ENCODE measurements at places on chromosomes 12 and 14.

DNA sequence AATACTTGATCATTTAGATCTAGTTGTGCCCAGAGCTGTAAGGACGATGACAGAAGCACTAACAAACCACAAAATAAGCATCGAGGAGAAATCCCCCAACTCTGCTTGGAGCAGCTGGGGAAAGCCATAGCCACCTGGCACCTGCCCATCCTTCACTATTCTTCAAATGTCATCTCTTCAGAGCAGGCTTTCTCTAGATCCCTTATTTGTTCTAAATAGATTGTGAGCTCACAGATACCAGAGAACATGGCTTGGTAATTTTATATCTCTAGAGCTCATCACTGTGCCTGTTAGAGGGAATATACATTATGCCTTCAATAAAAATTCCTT is 50.9 kb downstream of the GRIP1 start:
- no peak for DNase-seq

- DNase-seq = peak; percentile 58
Observed at GRCh38 chr12:57756406-57757341, 1.8 kb downstream of the MARCHF9 start.

DNA sequence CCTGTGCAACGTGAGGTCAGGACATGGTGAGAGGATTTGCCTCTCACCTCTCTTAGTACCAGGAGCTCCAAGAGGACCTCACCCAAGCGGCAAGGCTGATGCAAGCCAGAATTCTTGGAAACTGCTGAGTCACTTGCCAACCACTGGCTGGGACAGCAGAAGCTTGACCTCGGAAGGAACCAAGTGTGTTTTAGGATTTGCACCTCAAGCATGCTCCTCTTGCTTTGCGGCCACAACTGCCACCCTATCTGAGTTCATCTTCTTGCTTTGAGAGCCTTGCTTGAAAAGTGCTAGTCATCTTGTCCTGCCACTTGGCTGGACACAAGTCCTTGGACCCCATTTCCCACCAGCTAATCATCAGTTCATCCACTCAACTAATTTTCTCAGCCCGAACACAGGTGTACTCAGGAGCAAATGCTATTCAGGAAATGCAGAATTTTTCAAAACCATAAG is 195.8 kb downstream of the SLC25A21 start:
- no peak for DNase-seq

- no peak for DNase-seq
Observed at GRCh38 chr14:94550041-94550440, 11.2 kb upstream of the SERPINA4 start.

GRCh38 chr12:67695974-67696373 is 47.4 kb downstream of the DYRK2 start:
- DNase-seq = no peak

GRCh38 chr12:91811481-91812287 is 334.0 kb downstream of the BTG1 start:
- DNase-seq = peak; percentile 55

DNA sequence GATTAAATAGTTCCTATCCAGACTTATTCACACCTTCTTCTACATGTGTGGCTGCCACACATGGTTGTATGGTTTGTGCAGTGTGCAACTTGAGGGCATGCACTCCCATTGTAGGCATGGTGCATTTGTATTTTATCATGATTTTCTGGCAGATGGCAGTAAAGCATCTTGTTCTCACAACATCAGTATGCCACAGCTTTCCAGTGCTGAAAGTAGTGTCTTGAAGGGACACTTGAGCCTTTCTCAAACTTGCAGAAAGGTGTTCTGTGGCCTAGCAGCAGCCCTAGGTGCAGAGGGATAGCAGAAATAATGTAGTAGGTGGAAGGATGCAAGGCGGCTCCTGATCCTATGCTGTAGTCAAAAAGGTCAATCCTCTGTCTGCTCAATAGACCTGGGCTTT is 72.9 kb downstream of the LMNTD1 start:
- no peak for DNase-seq

DNA sequence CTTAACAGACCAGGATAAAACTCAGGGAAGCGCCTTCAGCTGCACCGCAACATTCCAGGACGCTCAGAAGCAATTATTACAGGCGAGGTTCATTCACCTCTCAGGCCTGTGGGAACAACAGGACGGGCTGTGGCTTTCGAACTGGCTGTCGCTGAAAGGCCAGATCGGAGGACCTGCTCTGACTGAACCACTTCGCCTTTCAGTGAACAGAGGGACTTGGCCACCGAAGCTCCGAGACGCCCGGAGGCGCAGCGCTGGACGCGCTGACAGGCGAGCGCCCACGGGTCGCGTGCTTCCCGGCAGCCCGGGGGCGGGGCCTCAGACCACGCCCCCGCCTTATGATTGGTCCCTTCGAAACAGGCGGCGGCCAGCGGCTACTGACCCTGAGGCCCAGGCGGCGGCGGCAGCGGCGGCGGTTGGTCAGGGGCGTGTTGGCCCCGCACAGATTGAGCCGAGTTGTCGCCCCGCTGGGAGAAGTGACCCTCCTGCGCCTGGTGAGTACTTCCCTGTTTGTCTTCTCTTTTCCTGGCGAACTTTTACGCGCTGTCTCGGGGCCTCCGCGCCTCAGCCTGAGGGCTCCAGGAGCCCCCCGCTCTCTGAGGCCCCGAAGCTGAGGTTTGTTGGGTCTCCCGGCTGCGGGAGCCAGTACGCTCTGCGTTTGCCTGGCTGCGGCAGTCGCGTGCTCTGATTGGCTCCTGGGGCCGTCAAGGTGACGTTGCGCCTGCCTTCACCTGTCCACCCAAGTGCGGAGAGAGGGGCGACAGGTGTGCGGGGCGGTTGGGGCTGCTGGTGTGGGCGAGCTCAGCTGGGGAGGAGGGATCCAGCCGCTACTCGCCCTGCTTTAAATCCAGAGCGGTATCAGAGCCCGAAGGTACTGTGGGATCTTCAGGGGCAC is at the start of gene GAS2L3:
GAS2L3 (plus strand) TSS at position 393 of the 895 bp plus-strand sequence. CDS start 21,221 bp downstream, outside the sequence.
- peak; percentile 15 for DNase-seq

- DNase-seq = no peak
Observed at GRCh38 chr14:22977684-22978486, 4.5 kb downstream of the AJUBA start.

DNA sequence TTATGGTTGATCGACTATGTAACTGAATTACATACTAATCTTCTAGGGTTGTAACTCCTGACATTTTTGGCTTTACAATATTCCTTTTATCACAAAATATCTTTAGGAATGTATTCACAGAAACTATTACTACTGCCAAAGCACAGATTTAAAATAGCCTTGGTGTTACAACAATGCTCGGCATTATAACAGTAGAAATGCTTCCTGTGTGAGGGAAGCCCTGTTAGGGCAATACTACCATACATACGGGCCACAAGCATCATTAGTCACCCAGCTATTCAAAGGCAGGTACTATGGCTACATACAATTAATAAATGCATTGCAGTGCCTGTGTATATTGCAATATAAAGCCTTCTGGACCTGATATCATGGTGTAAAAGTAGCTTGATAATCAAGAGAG is 517.8 kb downstream of the C12orf50 start:
- no peak for DNase-seq

GRCh38 chr12:14272956-14273912 is 92.2 kb upstream of the ATF7IP start:
- DNase-seq = no peak

DNA sequence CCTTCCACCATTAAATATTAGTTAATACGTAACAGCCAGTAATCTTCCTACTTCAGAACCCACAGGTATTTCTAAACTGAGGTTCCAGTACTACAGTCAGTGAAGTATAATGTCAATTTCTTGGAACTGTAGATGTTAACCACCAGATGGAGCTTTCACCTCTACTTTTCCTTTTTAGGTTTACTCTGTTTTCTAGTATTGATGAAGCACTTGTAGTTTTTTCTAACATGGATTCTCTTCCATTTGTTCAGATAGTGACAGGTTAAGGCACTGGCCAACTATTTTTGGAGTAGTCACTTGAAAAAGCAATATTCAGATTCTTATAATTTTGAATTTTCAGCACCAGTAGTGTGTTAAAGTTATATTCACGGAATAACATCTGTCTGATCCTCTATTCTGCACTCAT is 4.6 kb upstream of the SEC23A start:
- no peak for DNase-seq

DNA sequence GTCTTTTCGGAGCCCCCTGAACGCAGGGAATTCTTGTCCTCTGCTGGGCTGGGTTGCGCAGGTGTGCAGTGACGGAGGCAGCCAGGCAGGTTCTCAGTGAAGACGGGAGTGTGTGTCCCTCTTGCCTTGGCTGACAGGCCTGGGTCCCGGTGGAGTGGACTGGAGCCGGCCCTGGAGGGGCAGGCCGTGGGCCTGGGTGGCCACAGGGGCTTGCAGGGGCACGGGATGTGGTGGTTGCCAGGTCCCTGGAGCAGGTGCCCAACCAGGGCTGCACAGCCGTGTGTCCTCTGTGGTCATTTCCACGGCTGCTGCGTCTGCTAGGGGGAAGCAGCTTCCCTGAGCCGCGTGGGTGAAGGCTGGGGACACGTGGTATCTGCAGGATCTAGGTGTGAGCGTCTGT is 79.8 kb downstream of the ADGRD1 start:
- DNase-seq = no peak

GRCh38 chr12:110343736-110344555 is 59.6 kb downstream of the ANAPC7 start:
- DNase-seq = no peak

- no peak for DNase-seq
Observed at GRCh38 chr12:7327918-7328317, 24.0 kb downstream of the ACSM4 start.

- DNase-seq = no peak
Observed at GRCh38 chr12:124311292-124312109, 16.6 kb downstream of the RFLNA start.

- DNase-seq = no peak
Observed at GRCh38 chr12:78928200-78929074, 63.9 kb downstream of the SYT1 start.

- DNase-seq = no peak
Observed at GRCh38 chr14:101957406-101958234, 6.8 kb upstream of the DYNC1H1 start.

DNA sequence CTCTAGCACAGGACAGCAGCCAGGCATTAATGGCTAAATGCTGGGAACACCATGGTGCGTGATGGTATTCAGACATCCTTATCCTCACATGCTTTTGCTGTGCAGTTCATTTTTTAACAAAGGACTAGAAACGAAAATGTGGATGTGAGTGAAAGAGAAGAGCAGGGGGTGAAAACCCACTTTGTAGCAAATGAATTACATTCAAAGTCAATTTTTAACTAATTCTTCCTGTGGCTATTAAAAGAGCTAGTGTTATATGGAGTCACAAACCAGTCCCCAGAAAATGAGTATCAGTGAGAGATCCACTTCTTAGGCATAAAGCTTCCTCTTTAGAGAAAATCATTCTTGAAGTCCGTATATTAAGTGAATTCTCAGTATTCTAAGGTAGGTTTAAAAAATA is 592.0 kb upstream of the LMO3 start:
- no peak for DNase-seq
